Pulmonary artery endothelial cell (primary cell): ENCODE measurements at places on chromosomes 2 and 18.
A peak's percentile ranks its signal among the peaks of the same experiment; 100 is the strongest.

DNA sequence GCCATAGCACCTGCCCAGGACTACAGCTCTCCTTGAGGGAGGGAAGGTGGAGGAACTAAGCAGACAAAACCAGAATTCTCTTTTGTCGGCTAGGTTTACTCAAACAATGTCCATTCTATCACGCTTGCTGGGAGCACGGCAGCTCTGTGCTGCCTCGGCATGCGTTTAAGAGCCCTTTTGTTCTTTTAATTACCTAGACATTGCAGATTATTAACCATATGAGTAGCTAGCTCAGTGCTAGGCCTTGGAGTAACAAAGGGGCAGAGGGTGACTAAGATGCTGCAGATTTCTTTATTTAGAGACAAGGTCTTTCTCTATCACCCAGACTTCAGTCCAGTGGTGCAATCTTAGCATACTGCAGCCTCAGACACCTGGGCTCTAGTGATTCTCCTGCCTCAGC lies 11.1 kb downstream of the MSGN1 start:
- no peak for DNase-seq

GRCh38 chr2:167689444-167689843 lies 558.0 kb downstream of the STK39 start:
- DNase-seq: no peak

DNA sequence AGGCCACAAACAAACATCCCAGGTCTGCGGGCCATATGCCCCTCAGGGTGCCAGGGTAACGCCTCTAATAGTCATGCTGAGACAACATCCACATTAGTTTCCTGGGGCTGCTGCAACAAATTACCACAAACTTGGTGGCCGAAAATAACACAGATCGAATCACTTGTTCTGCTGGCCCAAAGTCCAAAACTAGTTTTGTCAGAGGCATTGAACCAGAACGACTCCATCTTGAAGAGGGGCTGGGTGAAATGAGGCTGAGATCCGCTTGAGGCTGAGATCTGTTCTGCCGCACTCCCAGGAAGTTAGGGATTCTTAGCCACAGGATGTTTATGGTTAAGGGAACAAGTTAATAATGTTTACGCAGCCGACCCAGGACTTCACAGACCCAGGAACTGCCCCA lies 66.7 kb downstream of the COPS8 start:
- no peak for DNase-seq

DNA sequence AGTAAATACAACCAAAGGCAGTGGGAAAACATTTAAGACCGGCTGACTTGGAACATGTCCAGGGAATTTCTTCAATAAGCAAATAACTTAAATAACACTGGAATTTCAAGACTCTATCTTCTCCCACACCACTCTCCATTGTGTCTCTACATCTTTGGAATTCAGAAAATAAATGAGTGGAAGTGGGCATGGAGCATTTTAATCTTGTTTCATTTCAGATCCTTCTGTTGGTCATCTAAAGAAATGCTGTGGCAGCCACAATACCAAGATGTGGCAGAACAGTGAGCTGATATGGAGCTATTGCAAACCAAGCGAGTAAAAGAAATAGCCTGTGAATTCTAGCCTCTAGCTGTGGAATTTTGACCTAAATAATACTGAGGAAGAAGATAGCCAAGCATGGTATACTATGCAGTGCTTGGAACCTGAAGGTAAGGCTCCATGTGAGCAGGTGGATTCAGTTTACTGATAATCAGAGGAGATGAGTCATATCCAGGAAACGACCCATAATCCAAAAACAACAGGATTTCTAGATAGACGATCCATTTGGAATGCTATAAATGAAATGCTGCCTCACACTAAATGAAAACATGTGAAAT lies 157.1 kb upstream of the SCN7A start:
- no peak for DNase-seq

GRCh38 chr18:62460851-62461300 lies 61.9 kb upstream of the ZCCHC2 start:
- no peak for DNase-seq

- DNase-seq: peak; percentile 10
Observed at GRCh38 chr2:161250864-161251436, 57.3 kb upstream of the PSMD14 start.
